ENCODE measurements at places on chromosomes 3 and 15.

GRCh38 chr3:27532426-27533260 is 48.5 kb upstream of the SLC4A7 start:
- no peak for DNase-seq

GRCh38 chr3:9791127-9791526 is 1.1 kb downstream of the TADA3 start:
- no peak for DNase-seq

DNA sequence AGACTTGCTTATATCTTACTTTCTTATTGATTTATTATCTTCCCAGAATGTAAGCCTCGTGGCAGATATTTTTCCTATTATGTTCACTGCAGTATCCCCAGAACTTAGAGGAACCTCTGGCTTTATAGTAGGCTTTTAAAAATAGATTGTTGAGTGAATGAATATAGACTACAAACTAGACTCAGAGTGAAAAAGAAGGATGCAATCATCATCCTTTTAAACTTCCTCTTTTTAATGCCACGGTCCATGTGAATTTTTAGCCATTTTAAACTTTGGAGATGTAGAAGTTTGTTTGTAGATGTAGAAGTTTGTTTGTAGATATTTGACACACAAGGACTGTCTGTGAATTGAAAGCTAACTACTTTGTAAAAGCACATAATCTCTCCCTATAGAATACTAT is 7.2 kb upstream of the P2RY12 start:
- DNase-seq = no peak

DNA sequence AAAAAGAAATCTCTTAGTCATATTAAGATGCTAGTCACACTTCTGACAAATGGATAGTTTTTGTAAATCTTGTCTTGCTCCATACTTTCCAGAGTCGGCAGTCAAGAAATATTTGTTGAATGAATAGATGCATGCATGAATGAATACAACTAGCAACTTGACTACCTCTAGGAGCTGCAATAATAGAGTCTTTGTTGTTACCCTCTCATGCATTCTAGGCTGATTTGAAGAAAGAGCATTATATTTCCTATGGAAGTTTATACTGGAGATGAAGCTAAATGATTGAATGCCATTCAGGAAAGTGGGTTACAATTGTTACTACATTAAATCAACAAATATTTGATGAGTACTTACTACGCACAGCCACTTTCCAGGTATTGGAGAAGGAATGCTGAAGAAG is 18.1 kb upstream of the TRAT1 start:
- DNase-seq = no peak

GRCh38 chr3:13715167-13715954 is 164.5 kb downstream of the WNT7A start:
- no peak for DNase-seq

- DNase-seq = no peak
Observed at GRCh38 chr15:64917211-64917610, 5.5 kb downstream of the ANKDD1A start.

DNA sequence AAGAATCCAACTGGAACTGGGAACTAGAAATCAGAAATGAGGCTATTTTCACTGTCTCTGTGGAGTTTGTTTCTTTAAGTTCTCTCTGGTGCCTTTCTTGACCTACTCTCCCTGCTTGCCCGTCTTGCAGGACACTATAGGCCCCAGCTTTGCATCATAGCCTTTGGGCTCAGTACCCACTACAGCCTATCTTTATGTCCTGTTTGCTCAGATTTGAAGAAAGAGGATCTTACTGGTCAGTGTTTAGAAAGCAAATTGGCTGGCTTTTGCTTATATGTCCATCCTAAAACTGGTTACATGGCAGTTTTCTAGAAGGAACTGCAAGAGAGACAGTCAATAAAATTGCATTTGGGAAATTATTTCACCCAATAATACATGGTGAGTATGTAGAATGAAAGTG is 231.8 kb upstream of the TBL1XR1 start:
- DNase-seq = no peak

DNA sequence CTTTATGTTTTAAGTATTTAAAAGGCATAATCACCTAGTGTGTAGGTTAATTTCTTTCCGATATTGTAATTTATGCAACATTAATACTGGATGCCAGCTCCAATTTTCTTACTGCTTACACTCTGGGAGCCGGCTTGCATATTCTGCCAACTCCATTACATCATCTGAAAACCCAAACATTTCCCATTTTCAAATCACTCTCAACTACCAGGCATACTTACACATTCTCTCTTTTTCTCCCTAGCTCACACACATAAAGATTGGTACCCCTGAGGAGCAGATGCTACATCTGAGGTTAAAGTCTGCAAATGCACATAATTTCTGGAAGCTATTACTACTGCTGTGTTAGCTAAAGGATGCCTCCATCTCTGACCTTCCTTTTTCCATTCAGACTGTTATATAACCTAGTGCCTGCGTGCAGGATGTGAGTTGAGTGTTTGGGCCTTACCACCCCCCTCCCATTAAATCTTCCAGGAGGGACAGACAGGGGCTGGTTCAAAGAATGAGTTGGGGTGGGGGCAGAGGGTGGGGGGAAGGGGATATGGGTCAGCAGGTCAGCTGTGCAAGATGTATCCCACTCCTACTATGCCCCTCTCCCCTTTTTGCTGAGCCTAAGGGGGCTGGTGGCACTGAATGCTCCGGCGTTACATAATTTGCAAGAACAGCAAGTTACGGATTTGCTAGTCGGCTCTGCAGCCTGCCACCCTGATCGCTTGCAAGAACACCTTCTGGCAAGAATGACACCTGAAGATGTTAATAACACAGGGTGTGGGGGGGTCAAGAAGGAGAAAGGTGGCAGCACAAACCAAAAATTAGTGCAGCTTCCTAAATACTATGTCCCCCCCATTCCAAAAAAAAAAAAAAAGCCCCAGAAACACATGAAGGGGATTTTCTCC is 2.5 kb downstream of the RORA start:
- DNase-seq = no peak

DNA sequence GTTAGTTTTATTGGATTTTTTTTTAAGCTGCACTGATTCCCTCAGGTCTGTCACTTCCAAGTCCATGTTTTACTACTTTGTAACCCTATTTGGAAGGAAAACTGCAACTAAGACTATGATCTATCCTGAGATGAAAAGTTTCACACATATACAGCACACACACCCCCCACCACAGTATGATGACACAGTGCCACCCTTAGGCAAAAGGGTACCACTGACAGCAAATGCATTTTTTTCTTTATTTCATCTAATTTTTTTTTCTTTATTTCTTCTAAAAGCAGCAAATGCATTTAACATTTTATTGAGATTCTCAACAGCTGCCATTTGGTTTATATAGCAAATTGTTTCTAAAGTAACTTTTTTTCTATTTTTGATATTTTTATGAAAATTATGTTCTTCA is 21.2 kb downstream of the NGRN start:
- DNase-seq = peak; percentile 19

- DNase-seq = no peak
Observed at GRCh38 chr15:34754171-34754601, 612 bp downstream of the GJD2 start.

Measured in activated naive CD4-positive, alpha-beta T cell (primary cell).